Psoas muscle (tissue), 8 donors: ENCODE measurements at places on chromosomes 5 and 9. TPM values are rescaled to one million over a fixed set of nuclear protein-coding genes. Genes with fewer than 3 reads are reported as not detected.
A peak's percentile ranks its signal among the peaks of the same experiment; 100 is the strongest.

The APBA1 gene
- 1.4 TPM for total RNA-seq

- no peak for DNase-seq
These were observed 23.6 kb downstream of the OLFML2A start for GRCh38 chr9:124800306-124801259.

DNA sequence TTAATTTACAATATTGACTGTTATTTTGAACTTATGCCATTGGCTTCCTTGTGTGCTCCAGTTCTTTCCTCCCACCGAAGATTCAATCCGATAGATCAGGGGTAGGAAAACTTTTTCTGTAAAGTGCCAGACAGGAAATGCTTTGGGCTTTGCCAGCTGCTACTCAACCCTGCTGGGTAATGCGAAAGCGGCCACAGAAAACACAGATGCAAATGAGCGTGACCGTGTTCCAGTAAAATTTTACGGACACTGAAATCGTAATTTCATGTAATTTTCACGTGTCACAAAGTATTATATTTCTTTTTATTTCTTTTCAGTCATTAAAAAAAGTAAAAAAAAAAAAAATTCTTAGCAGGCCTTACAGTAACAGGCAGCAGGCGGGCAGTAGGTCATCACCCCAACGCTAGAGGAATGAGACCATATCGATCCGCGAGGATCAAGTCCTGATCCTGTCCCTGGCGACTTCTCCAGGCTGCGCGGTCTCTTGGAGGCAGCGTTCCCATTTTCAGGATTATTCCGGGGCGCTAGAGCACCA, 599 bp downstream of the NMRK1 start:
- peak; percentile 31 for DNase-seq

DNA sequence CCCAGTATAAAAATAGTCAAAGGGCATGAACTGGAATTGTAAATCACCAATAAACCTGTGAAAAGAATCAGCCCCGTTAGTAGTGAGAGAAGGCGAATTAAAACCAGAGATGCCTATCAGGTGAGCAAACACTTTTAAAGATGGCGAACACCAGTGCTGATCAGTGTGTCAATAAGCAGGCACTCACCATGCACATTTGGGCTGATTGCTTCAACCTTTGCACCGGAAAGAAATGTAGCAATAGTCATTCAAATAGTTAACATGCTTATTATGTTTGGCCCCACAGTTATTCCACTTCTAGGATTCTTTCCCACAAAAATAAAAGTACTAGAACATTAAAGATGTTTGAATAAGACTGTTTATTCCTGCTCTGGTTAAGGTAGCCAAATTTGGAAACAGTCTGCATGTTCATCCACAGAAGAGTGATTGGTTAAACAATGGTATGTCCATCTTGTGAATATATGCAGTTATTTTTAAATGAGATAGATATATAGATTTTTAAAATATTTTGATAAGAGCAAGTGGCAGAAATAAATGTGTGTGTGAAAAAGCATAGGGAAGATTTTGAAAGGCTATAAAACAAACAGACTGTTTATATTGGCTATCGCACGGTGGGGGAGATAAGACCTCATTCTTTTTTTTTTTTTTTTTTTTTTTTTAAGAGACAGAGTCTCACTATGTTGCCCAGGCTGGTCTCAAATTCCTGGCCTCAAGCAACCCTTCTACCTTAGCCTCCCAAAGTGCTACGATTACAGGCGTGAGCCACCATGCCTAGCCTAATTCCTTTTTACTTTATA, 112.2 kb downstream of the PIP5K1B start:
- no peak for DNase-seq

- DNase-seq, result no peak
These were observed 78.6 kb downstream of the MRPS27 start for GRCh38 chr5:72241346-72242003.

GRCh38 chr9:36725777-36726356, 153.2 kb downstream of the MELK start:
- DNase-seq, result no peak
